Hematopoietic multipotent progenitor cell treated with erythropoietin and hydrocortisone succinate and interleukin-3 and kit ligand, for 8 days (in vitro differentiated cells): ENCODE measurements at places on chromosomes 7 and 10.

GRCh38 chr7:106317971-106318370, 33.2 kb upstream of the NAMPT start:
- DNase-seq, result no peak

DNA sequence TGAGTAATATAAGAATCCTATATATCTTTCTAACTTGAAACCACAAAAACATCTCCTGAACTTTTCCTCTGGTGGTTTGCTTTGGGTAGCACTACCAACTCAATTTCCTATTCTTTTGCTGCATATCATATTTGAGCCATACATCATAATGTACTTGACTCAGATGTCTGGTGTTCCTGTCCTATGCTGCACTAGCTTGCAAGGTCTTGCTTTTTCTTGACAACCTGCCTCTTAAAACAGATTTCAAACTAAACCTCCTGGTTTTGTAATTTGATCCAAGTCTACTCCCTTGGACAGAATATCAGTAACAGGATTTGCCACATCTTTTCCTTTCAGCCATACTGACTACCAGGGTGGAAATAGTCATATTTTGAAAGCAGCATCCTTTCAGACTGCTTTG, 520.3 kb upstream of the LRRTM3 start:
- no peak for DNase-seq

GRCh38 chr7:105218215-105218614, 170.5 kb downstream of the SRPK2 start:
- no peak for DNase-seq

DNA sequence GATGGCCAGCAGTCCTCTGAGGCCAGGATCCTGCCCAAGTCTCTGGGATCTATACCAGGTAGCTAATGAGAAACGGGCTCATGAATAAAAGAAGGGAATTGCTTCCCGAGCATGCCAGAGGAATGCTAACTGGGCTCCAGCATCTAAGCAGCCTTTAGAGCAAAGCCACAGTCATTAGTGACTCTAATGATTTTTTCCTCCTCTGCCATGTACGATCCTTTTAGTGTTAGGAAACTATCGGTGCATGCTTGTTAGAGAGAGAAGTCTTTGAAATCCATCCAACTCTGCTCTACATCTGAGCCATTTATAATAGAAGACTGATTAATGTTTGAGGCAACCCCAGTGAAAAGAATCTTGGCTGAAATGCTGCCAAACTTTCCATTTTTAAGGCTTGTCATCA, 124.9 kb upstream of the TCERG1L start:
- no peak for DNase-seq
